Upper lobe of left lung (tissue), 6 donors: ENCODE measurements at places on chromosomes 11 and 22. TPM values are rescaled to one million over a fixed set of nuclear protein-coding genes. Genes with fewer than 3 reads are reported as not detected.

FGF19 gene
- total RNA-seq, result not detected

ESRRA gene
- 109 TPM for total RNA-seq

BAD gene
- 109 TPM for total RNA-seq

NLRP10 gene
- not detected for total RNA-seq

CDPF1 gene
- 22.9 TPM for total RNA-seq

OPCML gene
- total RNA-seq, result not detected

KBTBD4 gene
- total RNA-seq, result 19.2 TPM

DNA sequence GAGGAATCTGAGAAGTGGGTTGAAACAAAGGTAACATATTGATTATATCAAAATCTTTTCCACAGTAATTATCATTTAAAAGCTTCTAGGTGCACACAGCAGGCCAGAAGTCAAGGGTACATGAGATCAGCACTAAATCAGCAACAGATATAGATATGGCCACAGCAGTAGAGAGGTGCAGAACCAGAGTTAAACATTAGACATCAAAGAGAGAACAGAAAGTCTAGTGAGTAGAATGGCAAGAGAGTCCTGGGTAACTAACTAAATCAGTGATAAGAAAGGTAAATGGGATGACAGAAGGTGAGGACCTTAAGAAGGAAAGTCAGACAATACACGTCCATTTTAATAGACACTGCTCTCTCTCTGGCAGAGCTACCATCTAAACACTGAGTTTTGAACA lies 119.5 kb upstream of the GRIA4 start:
- no peak overlapping the region for H3K4me3 ChIP-seq
- no peak for DNase-seq
- H3K27ac ChIP-seq, result no peak overlapping the region
- H3K27me3 ChIP-seq, result no peaks in the 10 kb centered on the region
- no peaks in the 10 kb centered on the region for H3K4me1 ChIP-seq

- no peaks in the 10 kb centered on the region for H3K36me3 ChIP-seq
- no peaks in the 10 kb centered on the region for H3K4me1 ChIP-seq
- H3K27ac ChIP-seq, result no peak overlapping the region
- H3K27me3 ChIP-seq, result no peaks in the 10 kb centered on the region
- no peak overlapping the region for H3K4me3 ChIP-seq
These were observed 176.7 kb downstream of the BCR start for GRCh38 chr22:23357053-23357452.

DNA sequence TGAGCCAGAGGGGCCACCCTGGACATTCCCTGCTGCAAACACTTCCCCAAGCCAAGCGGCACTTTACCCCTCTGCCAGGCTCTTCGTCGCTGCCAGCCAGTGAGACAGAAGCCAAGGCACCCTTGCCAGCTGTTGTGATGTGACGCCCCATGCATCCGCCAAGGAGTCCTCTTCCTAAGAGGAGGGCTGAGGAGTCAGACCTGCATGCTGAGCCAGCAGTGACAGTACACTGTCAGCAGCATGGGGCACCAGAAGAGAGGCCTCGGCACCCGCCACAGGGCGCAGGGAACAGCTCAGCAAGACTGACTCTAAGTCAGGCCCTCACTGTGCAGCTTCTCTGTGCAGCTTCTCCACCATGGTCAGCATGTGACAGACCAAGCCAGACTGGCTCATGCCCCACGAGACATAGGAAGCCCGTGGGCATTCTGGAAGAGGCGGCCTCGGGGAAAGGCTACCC lies 26.4 kb downstream of the VPS37C start:
- peaks cover 12% of the 10 kb centered on the region for H3K4me1 ChIP-seq
- no peak for DNase-seq
- no peaks in the 10 kb centered on the region for H3K27me3 ChIP-seq
- peaks cover 54% of the 10 kb centered on the region for H3K36me3 ChIP-seq
- no peak overlapping the region for H3K4me3 ChIP-seq

- no peak for DNase-seq
- H3K27me3 ChIP-seq, result no peaks in the 10 kb centered on the region
- no peaks in the 10 kb centered on the region for H3K4me1 ChIP-seq
- H3K27ac ChIP-seq, result no peak overlapping the region
- peaks cover 85% of the 10 kb centered on the region for H3K36me3 ChIP-seq
- no peak overlapping the region for H3K4me3 ChIP-seq
These were observed 13.6 kb upstream of the NAT10 start for GRCh38 chr11:34091825-34092224.

GRCh38 chr11:82859750-82860149 lies 40.5 kb downstream of the PRCP start:
- no peak overlapping the region for H3K27ac ChIP-seq
- H3K36me3 ChIP-seq, result no peaks in the 10 kb centered on the region
- no peak for DNase-seq

DNA sequence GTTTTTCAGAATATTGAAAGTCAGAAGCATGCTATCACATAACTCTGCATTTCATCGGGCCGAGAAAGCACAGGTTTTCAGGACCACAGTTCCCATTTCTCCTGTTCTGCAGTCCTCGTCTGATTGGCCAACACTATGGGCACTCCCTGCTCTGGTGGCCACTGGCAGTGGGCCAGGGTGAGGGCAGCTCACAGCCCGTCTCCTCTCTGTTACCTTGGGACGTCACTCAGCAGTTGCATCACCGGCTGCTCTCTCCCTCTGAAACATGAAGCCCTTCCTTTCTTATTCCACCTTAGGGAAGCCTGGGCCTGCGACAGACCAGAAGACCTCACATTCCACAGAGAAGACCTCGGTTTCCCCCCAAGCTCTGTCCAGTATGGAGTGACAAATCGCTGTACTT lies 11.4 kb upstream of the MICAL3 start:
- H3K27ac ChIP-seq, result no peak overlapping the region
- H3K36me3 ChIP-seq, result no peaks in the 10 kb centered on the region
- no peak for DNase-seq
- H3K4me3 ChIP-seq, result no peak overlapping the region
- H3K27me3 ChIP-seq, result no peaks in the 10 kb centered on the region
- H3K4me1 ChIP-seq, result no peaks in the 10 kb centered on the region

DNA sequence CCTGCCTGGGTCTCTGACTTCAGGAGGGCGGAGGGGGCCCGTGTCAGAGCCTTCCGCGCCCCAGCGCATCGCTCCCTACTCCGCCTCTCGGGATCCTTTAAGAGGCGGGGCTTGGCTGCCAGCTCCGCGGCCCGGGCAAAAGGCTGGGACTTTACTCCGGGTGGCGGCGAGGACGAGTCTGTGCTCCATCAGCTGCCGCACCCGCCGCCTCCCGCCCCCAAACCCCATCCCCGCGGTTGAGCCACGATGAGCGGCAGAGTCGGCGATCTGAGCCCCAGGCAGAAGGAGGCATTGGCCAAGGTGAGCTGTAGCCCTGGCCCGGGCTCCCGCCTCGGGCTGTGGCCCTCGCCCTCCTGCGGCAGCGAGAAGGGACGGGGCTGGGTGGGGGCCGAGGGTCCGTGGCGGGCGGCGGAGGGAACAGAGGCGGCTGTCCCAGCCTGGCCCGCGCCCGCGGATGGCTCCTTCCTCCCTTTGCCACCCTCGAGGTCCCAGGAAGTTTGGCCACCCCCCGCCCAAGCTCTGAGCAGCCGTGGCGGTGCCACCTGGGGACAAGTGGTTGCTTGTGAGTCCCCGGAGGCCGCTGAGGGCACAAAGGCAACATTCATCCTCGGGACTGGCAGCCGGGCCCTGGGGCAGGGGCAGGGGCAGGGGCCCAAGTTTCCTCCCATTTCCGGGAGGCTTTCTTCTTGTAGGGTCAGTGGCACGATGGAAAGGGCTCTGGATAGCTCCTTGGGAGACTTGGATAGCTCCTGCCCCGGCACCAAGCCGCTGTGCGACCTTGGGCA lies at the start of gene SEC14L2:
SEC14L2 (plus strand) TSS at position 148 of the 785 bp plus-strand sequence; CDS start at position 247, 99 bp downstream.
- no peak within 1 kb of the TSS for H3K27ac ChIP-seq
- DNase-seq, result peak; percentile 64
- peak within 1 kb of the TSS; percentile 65 for H3K4me3 ChIP-seq
- no peaks in the 10 kb centered on the region for H3K36me3 ChIP-seq

DNA sequence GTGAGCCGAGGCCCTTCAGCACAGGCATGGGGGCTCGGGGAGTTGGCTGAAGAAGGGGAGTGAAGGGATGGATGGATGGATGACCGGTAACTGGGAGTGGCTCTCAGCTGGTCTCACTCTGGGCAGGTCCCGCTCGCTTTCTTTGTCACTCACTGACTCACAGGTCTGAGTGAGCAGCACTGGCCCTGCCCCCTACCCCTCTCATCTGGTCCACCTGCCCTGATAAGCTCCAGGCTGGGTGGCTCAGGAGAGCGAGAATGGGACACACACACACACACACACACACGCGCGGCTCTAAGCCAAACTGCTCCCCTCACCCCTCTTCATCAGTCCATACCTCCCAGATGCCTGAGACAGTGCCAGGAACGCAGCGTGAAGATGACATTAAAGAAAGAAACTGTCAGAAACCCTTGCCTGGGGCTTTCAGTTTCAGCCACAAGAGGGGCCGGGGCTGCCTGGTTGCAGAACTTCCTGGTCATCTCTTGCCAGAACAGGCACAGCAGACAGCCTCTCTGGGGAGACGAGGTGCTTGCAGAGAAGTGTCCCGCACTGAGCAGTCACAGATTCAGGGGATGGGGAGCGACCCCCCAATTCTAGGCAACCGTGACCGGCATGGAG lies 16.5 kb upstream of the SHISAL1 start:
- no peak overlapping the region for H3K27ac ChIP-seq
- H3K27me3 ChIP-seq, result no peaks in the 10 kb centered on the region
- H3K4me1 ChIP-seq, result peaks cover 25% of the 10 kb centered on the region
- no peak overlapping the region for H3K4me3 ChIP-seq
- peak; percentile 34 for DNase-seq

DNA sequence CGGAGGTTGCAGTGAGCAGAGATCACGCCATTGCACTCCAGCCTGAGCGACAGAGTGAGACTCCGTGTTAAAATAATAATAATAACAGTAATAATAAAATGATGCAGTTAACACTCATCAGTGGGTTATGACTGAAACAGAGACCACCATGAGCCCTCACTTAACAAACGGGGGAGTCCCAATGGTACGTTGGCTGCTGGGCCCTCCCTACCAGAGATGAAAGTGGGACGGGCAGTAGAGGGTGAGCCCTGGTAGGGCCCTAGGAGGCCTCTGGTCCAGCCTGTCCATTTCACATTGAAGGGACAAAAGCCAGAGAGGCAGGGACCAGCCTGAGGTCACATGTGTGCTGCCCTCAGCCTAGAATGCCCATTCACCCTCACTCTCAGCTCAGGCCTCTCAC lies 13.7 kb upstream of the KIAA0930 start:
- DNase-seq, result no peak
- no peaks in the 10 kb centered on the region for H3K27me3 ChIP-seq
- H3K36me3 ChIP-seq, result no peaks in the 10 kb centered on the region
- no peaks in the 10 kb centered on the region for H3K4me1 ChIP-seq
- no peak overlapping the region for H3K27ac ChIP-seq

DNA sequence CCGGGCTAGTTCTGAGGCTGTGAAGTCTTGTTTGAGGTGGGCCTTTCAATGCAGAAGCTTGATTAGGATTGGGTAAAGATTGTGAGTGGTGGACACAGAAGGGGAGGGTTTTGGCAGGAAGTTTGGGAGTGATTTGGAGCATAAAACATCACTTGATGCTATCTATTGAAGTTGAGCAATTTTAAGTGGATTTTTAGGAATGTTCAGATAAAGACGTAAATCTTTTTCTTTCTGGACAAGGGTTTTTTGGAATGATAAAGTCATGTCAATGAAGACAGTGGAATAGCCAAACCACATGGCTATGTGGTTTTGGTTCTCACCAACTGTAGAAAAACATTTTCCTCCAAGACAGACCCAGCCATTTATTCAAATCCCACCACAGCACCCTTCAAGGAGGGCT lies 111.2 kb upstream of the SNX19 start:
- no peaks in the 10 kb centered on the region for H3K4me1 ChIP-seq
- H3K36me3 ChIP-seq, result no peaks in the 10 kb centered on the region
- H3K27ac ChIP-seq, result no peak overlapping the region
- no peak for DNase-seq

DNA sequence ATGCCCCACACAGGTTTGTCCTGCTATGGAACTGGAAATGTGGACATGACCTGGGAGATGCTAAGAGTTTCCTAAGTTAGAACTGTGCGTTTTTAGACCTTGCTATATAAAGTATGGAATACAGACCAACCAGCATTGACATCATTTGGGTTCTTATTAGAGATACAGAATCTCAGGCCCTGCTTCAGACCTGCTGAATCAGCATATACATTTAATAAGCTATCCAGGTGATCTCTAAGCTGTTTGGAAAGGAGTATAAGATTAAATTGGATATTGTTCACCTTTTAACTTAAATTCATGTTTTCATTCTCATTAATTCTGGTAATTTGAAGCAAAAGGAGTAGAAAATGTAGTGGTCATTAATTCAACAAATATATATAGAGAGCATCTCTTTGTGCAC lies 6.9 kb upstream of the CNTF start:
- no peak for DNase-seq
- no peaks in the 10 kb centered on the region for H3K4me1 ChIP-seq
- H3K27me3 ChIP-seq, result no peaks in the 10 kb centered on the region
- H3K36me3 ChIP-seq, result peaks cover 35% of the 10 kb centered on the region

DNA sequence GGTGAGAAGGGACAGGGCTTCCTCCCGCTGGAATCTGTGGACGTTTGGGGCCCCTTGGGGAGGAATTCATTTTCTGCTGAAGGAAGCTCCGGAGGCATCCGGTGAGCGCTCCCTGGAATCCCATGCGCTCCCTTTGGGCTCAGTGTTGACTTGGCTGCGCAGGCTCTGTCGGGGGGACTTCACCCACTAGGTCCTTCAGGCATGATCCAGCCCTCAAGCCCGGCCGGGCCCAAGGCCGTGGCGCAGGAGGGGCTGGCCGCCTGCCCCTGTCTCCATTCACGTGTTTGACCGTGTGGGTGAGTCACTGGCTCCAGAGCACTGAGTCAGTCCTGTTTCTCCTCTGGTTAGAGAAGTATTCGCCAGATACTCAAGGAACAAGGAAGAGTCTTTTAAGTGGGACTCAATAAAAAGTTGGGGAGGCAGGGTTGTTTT lies 1.4 kb downstream of the CTTN start:
- peaks cover 21% of the 10 kb centered on the region for H3K4me1 ChIP-seq
- H3K36me3 ChIP-seq, result no peaks in the 10 kb centered on the region
- DNase-seq, result peak; percentile 90

DNA sequence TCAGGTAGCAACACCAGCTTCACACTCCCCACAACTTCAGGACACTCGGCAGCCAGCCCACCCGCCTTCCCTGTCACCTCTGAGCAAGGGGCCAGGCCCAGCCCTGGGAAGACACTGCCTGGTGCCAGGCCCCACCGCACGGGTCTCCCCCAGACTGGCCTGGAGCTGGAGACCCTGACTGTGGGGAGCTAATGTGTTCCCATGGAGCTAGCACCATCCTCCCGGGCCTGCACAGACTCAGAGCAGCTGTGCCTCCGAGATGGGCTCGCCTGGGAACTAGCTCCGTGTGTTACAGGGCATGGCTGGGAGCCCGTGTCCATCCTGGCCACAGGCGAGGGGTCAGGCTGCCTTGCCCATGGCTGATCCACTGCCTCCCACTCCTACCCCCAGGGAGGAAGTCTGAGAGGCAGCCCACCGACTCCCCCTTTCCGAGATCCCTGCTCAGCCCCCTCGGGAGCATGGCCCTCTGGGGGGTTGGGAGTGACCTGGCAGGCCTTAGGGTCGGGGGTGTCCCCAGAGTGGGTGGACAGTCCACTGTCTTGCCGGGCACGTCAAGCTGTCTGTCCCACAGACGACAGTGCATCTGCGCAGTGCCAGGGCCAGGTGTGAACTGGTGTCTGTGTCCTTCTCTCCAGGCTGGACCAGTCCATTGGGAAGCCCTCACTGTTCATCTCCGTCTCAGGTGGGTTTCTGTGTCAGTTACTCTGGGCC lies 76.7 kb upstream of the KCNQ1OT1 start:
- peaks cover 38% of the 10 kb centered on the region for H3K4me1 ChIP-seq
- peak; percentile 19 for DNase-seq
- no peaks in the 10 kb centered on the region for H3K36me3 ChIP-seq
